ENCODE measurements at places on chromosomes 11 and 22.

- H3K27me3 ChIP-seq: no peaks in the 10 kb centered on the region
- H3K36me3 ChIP-seq: no peaks in the 10 kb centered on the region
- no peak for DNase-seq
- peaks cover 2% of the 10 kb centered on the region for H3K4me1 ChIP-seq
- no peak overlapping the region for H3K27ac ChIP-seq
- H3K4me3 ChIP-seq: no peak overlapping the region
These were observed 64.2 kb downstream of the ENDOD1 start for GRCh38 chr11:95153857-95154246.

GRCh38 chr11:126465573-126466188 lies 110.2 kb downstream of the ST3GAL4 start:
- H3K36me3 ChIP-seq: no peaks in the 10 kb centered on the region
- no peak for DNase-seq
- H3K27ac ChIP-seq: no peak overlapping the region
- no peaks in the 10 kb centered on the region for H3K4me1 ChIP-seq

DNA sequence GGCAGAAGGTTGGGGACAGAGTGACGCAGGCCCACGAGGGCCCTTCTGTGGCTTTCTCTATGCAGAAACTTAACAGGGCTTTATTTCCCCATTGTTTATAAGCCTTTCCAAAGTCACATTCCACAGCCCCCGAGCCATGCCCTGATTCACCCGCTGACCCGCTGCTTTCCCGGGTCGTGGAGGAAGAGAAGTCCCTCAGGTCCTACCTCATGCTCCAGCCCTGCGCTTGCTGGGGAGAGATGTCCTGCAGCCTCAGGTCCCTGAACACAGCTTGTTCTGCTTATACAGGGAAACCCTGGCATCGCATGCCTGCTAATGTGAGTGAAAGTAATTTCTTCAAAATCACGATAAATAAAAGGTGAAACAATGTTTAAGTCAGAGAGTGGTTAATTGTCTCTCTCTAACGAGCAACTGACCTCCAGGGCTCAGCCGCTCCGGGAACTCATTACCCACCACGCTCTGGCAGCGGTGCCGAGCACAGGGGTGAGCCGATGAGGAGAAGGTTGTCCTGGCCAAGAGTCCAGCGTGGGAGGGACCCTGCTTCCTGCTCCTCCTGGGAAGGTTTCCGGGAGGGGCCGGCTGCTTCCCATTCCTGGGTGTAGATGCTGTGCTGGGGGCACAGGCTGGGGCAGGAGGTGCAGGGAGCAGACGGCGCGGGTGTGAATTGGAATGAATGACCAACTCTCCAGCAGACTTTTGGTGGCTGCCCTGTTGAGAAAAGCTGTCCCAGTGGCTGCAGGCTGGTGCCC lies 595.2 kb downstream of the BRD1 start:
- H3K27ac ChIP-seq: no peak overlapping the region
- no peaks in the 10 kb centered on the region for H3K36me3 ChIP-seq
- H3K27me3 ChIP-seq: no peaks in the 10 kb centered on the region
- no peak overlapping the region for H3K4me3 ChIP-seq
- peak; percentile 25 for DNase-seq

DNA sequence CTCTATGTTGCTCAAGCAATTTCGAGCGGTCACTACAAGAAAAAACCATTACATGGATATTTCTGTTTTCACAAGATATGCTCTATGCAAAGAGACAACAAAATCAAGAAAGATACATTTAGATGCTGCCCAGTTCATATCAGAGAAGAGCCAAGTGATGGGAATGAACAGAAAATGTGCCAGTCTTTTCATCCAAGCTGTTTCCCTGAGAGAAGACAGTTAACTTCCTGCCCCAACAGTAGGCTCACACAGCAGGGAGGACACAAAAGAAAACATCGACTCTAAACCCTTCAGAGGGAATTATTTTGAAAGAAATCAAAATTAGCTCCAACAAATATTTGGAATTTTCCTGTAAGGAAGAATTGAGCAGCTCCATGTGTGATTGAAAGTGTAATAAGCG lies 11.6 kb downstream of the JAML start:
- H3K4me3 ChIP-seq: no peak overlapping the region
- no peak overlapping the region for H3K27ac ChIP-seq
- no peaks in the 10 kb centered on the region for H3K27me3 ChIP-seq
- H3K36me3 ChIP-seq: no peaks in the 10 kb centered on the region

GRCh38 chr22:26789951-26790350 lies 132.6 kb downstream of the MIAT start:
- H3K36me3 ChIP-seq: peaks cover 4% of the 10 kb centered on the region
- H3K27me3 ChIP-seq: no peaks in the 10 kb centered on the region

DNA sequence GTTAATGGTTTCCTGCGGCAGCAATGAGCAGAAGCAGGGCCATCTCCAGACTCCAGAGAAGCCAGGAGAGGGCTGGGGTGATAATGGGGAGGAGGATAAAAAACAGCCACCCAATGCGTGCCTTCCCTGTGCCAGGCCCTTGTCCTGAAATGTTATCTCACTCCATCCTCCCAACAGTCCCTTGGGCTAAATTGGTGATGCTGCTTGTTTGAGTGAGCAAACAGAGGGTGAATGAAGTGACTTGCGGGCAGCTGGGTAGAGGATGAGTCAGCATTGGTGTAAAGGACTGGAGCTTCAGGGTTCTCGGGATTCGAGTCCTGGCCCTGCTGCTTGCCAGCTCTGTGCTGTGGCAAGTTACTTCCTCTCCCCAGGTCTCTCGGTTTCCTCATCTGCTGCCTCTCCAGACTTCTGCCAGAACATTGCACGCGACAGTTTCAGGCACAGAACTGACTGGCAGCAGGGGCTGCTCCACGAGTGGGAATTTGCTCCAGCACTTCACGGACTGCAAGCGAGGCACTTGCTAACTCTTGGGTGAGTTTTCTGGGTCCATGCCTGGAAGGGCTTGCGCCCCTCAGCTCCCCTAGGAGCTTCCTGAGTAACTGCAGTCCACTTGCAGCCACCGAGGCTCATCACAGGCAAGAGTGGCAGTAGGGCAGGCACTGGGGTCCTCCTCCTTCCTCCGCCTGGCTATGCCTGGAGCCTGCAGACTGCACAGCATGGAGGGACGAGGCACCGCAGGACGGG lies at the start of gene P2RY6:
TSS of gene P2RY6 (plus strand) at position 403 of the 744 bp plus-strand sequence. CDS start 24,181 bp downstream, outside the sequence.
- no peaks in the 10 kb centered on the region for H3K27me3 ChIP-seq
- DNase-seq: no peak
- H3K27ac ChIP-seq: no peak within 1 kb of the TSS
- no peaks in the 10 kb centered on the region for H3K36me3 ChIP-seq

DNA sequence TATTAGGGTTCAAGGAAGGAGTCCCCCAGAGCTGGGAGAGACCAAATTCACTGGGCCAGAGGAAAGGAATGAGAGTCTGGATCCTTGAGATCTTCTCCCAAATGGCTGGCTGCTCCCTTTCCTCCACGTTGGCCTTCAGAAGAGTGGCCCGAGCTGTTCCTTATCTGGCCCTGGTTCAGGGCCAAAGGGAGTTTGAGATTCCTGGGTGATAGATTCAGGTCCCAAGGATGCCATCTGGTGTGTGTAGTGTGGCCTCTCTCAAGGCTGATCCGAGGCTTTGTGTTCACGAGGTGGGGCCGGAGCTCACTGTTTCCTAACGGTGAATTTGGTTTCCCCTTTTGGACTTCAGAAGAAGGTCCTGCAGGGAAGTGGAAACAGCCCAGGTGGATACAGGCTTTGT lies 17.4 kb upstream of the ABCC8 start:
- H3K4me3 ChIP-seq: no peak overlapping the region

GRCh38 chr11:47870404-47870803 lies 22.3 kb upstream of the NUP160 start:
- no peaks in the 10 kb centered on the region for H3K36me3 ChIP-seq
- no peak overlapping the region for H3K4me3 ChIP-seq
- H3K27ac ChIP-seq: no peak overlapping the region
- DNase-seq: no peak
- H3K27me3 ChIP-seq: no peaks in the 10 kb centered on the region

DNA sequence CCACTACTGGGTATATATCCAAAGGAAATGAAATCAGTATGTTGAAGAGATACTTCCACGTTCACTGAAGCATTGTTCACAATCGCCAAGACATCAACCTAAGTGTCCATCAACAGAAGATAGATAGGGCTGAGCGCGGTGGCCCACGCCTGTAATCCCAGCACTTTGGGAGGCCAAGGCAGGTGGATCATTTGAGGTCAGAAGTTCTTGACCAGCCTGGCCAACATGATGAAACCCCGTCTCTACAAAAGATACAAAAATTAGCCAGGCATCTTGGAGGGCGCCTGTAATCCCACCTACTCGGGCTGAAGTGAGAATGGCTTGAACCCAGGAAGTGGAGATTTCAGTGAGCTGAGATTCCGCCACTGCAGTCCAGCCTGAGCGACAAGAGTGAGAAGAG lies 12.7 kb downstream of the EIF3F start:
- no peaks in the 10 kb centered on the region for H3K27me3 ChIP-seq
- no peak overlapping the region for H3K4me3 ChIP-seq
- no peaks in the 10 kb centered on the region for H3K4me1 ChIP-seq
- peaks cover 44% of the 10 kb centered on the region for H3K36me3 ChIP-seq

DNA sequence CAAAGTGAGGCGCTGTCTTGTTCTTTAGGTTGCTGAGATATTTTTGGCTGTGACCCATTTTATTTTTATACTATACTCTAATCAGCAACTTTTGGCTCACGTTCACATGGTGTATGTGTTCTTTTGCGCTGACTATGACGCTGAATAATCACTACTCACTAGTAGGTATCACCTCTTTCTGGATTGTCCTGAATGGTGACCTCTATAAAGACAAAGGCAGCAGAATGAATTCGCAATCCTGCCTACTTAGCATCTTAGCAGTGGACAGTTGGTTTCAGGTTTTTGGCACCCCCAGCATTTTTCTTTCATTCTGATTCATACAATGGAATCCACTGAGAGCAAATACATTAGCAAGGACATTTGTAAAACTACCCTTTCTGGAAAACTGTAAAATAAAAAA lies 351.3 kb downstream of the JRKL start:
- H3K36me3 ChIP-seq: no peaks in the 10 kb centered on the region
- no peak for DNase-seq
- H3K27me3 ChIP-seq: no peaks in the 10 kb centered on the region
- H3K27ac ChIP-seq: no peak overlapping the region

- no peaks in the 10 kb centered on the region for H3K27me3 ChIP-seq
- H3K4me3 ChIP-seq: no peak overlapping the region
- no peak overlapping the region for H3K27ac ChIP-seq
- no peak for DNase-seq
- no peaks in the 10 kb centered on the region for H3K4me1 ChIP-seq
- H3K36me3 ChIP-seq: no peaks in the 10 kb centered on the region
These were observed 319.9 kb downstream of the BRD1 start for GRCh38 chr22:49507607-49508292.

GRCh38 chr22:30627471-30627870 lies 8.1 kb upstream of the SLC35E4 start:
- H3K27me3 ChIP-seq: no peaks in the 10 kb centered on the region
- H3K27ac ChIP-seq: no peak overlapping the region
- H3K4me3 ChIP-seq: no peak overlapping the region
- DNase-seq: no peak

DNA sequence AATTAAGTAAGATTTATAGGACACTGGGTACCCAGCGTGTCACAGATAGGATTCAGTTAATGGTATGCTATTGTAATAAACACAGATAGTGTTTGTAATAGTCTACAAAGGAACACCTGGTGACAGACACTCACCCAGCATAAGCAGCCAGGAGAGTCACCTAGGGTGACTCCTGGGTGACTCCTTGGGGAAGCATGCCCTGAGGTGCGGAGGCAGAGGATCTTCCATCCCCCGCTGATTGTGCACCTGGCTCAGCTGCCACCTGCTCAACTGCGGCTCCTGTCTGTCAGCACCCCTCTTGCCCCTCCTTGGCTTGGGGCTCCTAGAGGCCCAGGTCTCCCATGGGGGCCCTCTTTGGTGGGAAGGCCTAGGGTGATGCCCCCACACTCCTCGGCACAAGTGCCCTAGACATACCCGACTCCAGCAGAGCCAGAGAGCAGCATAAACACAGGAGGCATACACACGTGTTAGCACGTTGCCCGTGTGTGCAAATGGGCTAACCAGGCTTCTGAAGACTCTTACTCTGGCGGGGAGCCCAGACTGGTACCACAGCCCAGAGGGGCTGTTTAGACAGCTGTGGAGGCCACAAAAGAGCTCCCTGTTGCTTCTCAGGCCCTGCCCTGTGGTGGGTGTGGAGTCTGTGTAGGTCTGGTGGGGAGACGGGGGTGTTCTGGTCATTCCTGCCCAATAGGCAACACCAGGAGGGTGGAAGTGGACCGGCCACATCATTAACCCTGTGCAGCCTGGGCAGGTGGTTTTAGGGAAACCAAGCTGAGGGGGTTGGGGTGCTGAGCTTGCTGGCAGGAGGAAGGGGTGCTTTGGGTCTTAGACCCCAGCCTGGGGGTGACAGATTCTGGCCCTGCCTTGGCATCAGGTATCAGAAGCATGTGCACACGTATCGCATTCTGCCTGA lies 3.0 kb downstream of the INPPL1 start:
- no peak overlapping the region for H3K27ac ChIP-seq
- H3K4me1 ChIP-seq: peaks cover 6% of the 10 kb centered on the region
- peaks cover 44% of the 10 kb centered on the region for H3K36me3 ChIP-seq
- DNase-seq: peak; percentile 44

DNA sequence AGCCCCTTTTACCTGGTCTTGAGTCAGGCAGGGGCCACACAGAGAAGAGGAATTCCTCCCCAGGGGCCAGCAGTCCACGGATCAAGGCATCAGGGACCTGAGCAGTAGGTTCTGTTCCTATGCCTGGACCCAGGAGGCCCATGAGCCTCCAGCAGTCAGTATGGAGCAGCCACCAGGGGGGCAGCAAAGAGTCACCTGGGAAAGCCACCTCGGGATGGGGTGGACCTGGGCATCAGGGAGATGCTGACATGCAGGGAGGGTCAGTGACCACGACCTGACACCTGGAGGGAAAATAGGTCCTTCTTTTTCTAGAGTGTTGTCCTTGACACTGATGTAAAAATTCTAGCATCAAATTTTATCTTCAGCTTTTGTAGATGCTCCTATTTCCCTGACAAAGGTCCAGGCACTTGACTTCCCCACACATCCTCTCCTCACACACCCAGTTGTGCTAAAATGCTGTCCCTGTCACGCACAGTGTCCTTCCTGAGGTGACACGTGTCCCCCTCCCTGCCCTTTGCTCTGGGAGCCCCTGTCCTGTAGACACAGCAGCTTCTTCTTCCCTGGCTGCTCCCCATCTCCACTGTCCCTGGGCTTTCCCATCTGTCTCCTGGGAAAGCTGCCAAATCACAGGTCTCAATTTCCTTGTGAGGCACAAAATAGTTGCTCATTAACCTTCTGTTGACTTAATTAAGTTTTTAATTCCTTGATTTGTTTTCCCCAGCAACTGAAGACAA lies 70.0 kb upstream of the IGLL5 start:
- no peaks in the 10 kb centered on the region for H3K4me1 ChIP-seq
- no peak overlapping the region for H3K4me3 ChIP-seq
- DNase-seq: no peak
- H3K27ac ChIP-seq: no peak overlapping the region
- no peaks in the 10 kb centered on the region for H3K36me3 ChIP-seq

- no peak for DNase-seq
- H3K36me3 ChIP-seq: no peaks in the 10 kb centered on the region
- no peaks in the 10 kb centered on the region for H3K27me3 ChIP-seq
- no peak overlapping the region for H3K4me3 ChIP-seq
These were observed 427.0 kb upstream of the DDI1 start for GRCh38 chr11:103609117-103610066.

- peaks cover 70% of the 10 kb centered on the region for H3K36me3 ChIP-seq
- DNase-seq: no peak
- peak overlapping the region; percentile 24 for H3K27ac ChIP-seq
- H3K4me3 ChIP-seq: no peak overlapping the region
- peaks cover 6% of the 10 kb centered on the region for H3K4me1 ChIP-seq
These were observed 9.4 kb downstream of the PIK3IP1 start for GRCh38 chr22:31282748-31283468.
